ENCODE measurements at places on chromosomes 1 and 21.

DNA sequence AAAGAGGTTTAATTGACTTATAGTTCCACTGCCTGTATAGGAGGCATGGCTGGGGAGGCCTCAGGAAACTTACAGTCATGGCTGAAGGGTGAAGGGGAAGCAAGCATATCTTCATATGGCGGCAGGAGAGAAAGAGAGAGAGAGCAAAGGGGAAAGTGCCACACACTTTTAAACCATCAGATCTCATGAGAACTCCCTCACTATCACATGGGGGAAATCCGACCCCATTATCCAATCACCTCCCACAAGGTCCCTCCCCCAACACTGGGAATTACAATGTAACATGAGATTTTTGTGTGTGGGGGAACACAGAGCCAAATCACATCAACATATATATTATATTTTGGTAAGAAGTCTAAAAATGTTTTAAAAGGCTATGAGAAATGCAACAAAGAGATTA, 27.2 kb downstream of the FABP3 start:
- no peak for DNase-seq

GRCh38 chr1:7620196-7620595, 150.9 kb upstream of the VAMP3 start:
- no peak for DNase-seq

- DNase-seq: no peak
These were observed 643.0 kb upstream of the ADGRL2 start for GRCh38 chr1:81157686-81158085.

DNA sequence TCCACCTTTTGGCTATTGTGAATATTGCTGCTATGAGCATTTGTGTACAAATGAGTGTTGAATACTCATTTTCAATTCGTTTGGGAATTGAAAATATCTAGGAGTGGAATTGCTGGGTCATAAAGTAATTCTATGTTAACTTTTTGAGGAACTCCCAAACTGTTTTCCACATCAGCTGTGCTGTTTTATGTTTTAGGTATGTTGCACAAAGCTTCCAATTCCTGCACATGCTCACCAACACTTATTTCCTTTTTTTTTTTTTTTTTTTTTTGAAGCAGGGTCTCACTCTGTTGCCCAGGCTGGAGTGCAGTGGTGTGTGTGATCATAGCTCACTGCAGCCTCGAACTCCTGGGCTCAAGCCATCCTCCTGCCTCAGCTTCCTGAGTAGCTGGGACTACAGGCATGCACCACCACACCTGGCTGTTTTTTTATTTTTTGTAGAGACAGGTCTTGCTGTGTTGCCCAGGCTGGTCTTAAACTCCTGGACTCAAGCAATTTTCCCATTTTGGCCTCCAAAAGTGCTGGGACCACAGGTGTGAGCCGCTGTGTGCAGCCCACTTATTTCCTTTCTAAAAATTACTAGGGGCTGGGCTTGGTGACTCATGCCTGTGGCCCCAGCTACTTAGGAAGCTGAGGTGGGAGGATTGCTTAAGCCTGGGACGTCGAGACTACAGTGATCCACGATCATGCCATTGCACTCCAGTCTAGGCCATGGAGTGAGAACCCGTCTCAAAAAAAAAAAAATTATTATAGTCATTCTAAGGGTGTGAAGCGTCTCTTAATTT, 33.4 kb downstream of the TMCC2 start:
- no peak for DNase-seq

DNA sequence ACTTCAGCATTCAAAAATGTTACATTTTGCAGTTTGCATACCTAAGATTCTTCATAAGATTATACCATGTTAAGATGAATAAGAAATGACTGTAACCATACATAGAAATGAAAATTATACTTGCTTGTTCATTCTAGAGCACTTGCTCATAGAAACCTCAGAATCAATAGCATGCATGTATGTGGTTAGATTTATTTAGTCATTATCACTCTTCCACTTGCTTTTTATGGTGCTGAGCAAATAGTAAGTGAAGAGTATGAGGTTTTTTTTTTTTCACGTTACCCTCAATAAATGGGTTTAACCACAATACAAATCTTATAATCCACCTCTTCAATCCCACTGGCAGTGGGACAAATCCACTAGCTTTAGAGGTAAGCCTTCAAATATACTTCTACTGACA, 84.7 kb downstream of the LRRC53 start:
- no peak for DNase-seq

DNA sequence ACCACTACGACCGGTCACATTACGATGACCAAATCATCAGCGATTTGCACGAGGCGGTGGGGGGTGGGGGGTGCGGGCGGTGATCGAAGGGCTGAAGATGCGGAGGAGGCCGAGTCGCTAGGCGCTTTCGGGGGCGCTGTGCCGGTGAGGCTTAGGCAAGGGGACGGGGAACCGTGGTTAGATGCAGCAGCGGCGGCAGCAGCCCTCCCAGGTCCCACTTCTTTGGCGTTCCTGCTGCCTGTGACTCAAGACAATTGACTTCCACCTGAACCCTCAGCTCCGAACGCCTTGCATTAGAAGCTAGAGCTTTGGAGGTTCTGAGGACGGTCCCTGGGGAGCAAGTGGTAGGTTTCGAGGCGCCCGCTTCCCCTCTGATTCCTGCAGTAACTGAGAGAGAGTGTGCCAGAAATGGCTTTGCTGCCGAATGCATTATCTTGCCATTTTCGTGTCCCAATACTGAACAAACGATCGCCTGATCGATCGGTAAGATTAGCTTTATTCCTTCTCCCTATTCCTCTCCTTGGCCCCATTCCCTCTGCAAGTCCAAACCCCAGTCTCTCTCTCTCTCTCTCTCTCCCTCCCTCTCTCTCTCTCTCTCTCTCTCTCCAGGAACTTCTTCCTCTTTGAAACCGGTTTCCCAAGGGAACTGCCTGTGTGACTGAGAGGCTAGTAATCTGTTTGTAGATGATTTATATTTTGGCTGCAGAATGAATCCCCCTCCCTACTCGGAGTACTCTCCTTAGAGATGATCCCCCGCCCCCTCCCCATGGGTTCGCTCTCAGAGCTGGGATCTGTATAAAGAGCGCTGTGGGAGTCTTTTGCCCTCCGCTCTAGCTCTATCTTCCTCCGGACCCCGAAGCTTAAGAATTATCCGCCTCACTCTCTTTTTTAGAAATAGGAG, 735 bp upstream of the BRINP3 start:
- peak; percentile 29 for DNase-seq

DNA sequence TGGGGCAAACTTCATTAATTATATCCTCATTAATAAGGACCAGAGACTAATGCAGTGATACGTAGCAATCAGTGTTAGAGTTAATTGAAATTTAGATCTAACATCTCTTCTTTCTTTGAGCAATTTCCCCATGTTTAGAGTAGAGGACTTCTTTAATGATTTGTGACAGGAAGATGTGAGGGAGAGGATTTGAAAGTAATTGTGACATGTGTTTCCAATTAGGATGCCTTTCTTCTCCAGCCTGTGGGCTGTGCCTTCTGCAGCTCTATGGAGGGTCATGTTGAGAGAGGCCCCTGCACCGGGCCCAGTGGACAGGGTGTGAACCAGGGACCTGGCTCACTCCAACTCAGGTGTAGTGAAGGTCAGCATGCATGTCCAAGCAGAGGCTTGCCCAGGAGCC, 103.0 kb downstream of the GREM2 start:
- no peak for DNase-seq

GRCh38 chr1:48073798-48074530, 76.8 kb upstream of the TRABD2B start:
- DNase-seq: no peak

DNA sequence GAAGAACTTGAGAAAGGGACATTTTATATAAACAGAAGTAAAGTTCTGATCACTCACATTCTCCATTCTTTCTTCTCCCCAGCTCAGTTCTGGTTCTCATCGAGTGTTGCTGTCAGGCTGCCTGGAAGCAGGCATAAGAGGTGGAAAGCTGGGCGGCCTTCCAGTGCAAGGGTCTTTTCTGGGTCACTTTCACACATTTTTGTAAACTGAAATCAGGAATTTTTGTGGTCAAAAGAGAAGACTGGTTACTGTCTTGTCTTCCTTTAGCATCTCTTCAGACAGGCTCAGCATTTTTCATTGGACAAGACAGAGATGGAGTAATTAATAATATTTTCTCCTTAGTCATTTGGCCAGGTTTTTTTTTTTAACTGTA, 93.7 kb downstream of the CTH start:
- peak; percentile 50 for DNase-seq

DNA sequence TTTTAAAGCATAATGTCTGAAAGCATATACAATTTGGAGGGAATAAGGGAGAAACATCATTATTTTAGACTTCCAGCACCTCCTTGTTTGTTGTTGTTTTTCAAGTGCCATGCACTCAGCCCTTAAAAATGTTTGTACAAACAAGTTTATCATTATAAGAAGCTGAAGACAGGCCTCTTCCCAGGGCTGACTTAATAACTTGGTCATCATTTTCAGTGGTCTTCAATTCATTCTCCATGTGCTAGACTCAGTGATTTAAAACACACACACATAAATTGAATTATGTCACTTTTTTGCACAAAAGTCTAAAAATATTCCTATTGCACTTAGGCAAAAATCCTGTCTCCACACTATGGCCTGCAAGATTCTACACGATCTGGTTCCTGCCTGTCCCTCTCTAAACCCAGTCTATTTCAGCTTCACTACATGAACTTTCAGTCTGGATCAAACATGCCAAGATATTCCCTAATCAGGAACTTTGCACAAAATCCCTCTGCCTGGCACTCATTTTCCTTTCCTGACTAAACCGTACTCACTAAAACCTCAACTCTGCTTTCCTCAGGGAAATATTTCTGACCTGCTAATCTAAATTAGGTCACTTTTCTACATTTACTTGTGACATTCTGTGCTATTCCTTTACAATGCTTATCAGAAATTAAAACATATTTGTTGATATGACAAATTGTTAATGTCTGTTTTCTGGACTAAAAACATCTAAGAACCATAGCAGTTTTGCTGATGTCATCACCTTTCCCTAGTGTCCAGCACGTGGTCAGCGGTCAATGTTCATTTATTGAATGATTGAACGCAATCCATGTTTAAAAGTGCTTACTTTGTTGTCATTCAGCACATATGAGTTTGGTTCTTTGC, 14.8 kb upstream of the GBP5 start:
- peak; percentile 1 for DNase-seq

- peak; percentile 59 for DNase-seq
These were observed 145.2 kb downstream of the NTMT2 start for GRCh38 chr1:170290991-170291390.

DNA sequence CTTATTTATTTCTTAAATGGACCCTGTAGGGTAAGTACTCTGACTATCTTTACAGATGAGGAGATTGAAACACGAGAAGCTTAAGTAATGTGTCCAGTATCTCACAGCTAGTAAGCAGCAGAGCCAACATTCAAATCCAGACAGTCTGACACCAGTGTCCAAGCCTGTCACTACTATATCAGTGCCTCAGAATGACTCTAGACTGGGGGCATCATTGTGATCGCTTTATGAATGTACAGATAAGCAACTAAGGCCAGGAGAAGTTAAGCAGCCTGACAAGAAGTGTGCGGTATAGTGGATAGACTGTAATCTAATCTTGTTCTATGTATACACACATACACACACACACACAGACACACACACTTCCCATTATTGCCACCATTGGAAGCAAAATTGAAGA, 158.7 kb downstream of the NTNG1 start:
- no peak for DNase-seq

GRCh38 chr1:155016231-155016831, 13.7 kb downstream of the ZBTB7B start:
- no peak for DNase-seq

DNA sequence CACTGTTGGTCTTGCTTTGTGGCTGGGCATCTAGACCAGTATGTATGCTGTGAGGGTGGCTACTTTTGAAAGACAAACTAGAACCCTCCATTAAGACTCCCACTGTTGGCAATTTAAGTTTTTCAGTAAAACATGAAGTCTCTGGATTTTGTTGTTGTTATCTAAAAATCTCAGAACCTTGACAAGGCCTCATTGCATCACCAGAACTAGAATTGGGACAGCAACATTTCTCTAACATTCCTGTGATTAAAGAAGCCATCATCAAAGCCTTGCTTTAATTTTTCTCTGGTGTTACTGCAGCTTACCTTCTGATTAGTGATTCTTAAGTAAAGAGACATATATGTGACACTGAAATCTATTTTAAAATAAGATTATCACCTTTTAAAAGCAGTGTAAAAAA, 4.5 kb downstream of the TRIM67 start:
- no peak for DNase-seq

GRCh38 chr21:36450511-36450910, 29.4 kb downstream of the CLDN14 start:
- no peak for DNase-seq

DNA sequence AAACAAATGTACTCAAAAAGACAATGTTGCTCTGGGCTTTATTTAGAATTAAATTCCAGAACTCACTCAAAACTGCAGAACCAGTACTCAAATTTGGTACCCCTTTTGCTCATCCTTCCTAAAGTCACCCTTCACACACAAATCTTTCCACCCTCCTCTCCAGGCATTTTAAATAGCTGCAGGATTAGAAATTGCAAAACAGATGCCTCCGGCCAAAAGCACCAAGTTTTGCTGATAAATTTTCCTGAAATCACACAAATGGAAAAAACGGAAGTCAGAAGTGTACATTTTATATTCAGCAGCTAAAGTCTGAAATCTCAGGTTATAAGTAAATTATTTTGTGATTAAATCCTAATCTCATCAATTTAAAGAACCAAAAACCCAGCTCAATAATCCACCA, 147.0 kb downstream of the NRIP1 start:
- DNase-seq: no peak

DNA sequence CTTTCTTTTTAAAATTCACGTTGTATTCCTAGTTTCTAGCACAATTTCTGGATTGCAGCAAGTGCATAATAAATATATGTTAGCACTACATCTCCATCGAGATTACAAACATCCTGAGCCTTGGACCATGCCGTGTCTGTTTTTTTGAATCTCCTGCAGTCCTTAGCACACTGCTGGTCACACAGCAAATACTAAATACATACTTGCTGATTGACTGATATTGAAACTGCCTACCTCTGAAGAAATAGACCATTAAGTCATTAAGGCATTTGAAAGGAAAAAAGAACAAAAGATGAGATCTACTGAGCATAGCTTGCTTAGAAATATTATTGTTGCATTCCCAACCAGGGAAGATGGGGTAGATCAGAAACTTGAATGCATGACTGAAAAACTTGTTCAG, 369.1 kb downstream of the PTBP2 start:
- no peak for DNase-seq

- DNase-seq: no peak
These were observed 32.1 kb upstream of the TNFRSF1B start for GRCh38 chr1:12134716-12135115.

DNA sequence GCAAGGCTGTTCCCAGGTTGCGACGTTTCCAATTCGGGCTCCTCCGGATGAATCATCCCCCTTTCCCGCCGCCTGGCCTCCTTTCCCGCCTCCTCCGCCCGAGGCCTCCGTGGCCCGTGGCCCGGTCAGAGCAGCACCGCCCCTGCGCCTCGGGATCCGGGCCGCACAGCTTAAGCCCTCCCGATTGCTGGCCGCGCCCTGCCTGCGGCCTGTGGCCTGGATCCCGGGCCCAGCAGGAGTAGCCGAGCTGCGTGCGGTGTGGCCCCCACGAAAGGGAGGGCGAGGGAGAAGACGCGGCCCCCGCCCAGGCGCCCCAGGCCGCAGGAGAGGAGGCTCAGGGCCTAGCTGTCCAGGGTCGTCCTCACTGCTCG, 1.0 kb downstream of the TMEM200B start:
- DNase-seq: peak; percentile 77
